Stimulated activated CD8-positive, alpha-beta memory T cell treated with anti-CD3 and anti-CD28 coated beads, Interleukin-7, amount 100 ng/mL, for 1 hour (primary cell): ENCODE measurements at places on chromosomes 13 and 19.

DNA sequence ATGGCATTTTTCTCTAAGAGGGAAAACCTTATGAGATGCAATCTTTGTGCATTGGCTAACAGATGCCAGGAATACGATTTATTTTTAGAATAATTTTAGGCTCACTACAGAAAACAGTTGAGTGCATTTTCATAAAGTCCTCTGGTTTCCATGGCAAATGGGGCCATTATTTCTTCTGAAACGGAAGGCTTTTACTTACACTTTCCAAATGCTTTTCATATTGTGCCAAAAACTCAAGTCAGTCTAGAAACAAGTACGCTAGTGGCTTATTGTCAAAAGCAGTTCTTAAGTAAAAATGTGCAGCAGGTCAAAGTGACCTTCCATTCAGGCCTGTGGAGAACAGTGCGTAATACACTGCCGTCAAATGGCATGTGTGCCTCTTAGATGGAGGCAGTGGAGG lies 628.7 kb downstream of the EFNB2 start:
- no peak for DNase-seq

GRCh38 chr13:32986552-32986951 lies 29.7 kb upstream of the KL start:
- DNase-seq, result no peak

DNA sequence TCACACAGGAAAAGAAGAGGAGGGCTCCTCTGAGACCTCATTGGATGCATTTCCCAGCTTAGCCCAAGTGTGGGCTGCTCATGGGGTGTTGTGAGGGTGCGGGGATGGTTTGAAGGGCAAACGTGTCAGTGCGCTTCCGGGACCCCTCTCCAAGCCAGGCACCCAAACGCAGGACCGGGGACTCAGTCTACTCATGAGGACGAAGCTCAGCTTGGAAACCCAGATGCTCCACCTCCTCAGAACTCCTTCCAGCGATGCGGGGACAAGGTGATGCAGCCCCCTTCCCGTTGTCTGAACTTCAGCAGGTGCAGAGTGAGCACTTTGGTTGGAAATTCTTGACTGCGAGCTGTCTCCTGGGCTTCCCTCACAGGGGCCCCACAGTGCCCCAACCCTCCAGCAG lies 33.1 kb upstream of the MTIF3 start:
- no peak for DNase-seq

- DNase-seq, result no peak
These were observed 16.5 kb upstream of the NDUFS7 start for GRCh38 chr19:1366899-1367870.
